Bronchial epithelial cell (primary cell): ENCODE measurements at places on chromosomes 6 and 20. TPM values are rescaled to one million over a fixed set of nuclear protein-coding genes. Genes with fewer than 3 reads are reported as not detected.

Gene ZC2HC1B
- not detected in 2 replicates for total RNA-seq

Gene MRPL14
- total RNA-seq = 66.3 and 90.0 TPM in 2 replicates

Gene PEDS1
- total RNA-seq = 9.7 and 16.9 TPM in 2 replicates

Gene GNAS-AS1
- 0.13 and 1.3 TPM in 2 replicates for total RNA-seq

Gene MEI4
- not detected in 2 replicates for total RNA-seq

Gene ECT2L
- 0.13 TPM in 1 of 2 replicates, not detected in the other for total RNA-seq

Gene COL19A1
- not detected in 2 replicates for total RNA-seq

Gene ARG1
- not detected in 2 replicates for total RNA-seq

Gene KCNG1
- 90.6 and 91.1 TPM in 2 replicates for total RNA-seq

Gene GNMT
- total RNA-seq = 0.26 TPM in 1 of 2 replicates, not detected in the other

Gene C6orf58
- not detected in 2 replicates for total RNA-seq

Gene SPATS1
- not detected in 2 replicates for total RNA-seq

Gene OR2H2
- not detected in 2 replicates for total RNA-seq

Gene TMEM244
- not detected in 2 replicates for total RNA-seq

Gene SNAP91
- total RNA-seq = under 0.01 TPM in 1 of 2 replicates, not detected in the other

Gene SMPDL3A
- 6.0 and 7.4 TPM in 2 replicates for total RNA-seq

Gene SOBP
- total RNA-seq = 0.26 and 0.38 TPM in 2 replicates

Gene MYCT1
- total RNA-seq = 0.13 and 0.53 TPM in 2 replicates

Gene GCNT2
- 10.3 and 15.5 TPM in 2 replicates for total RNA-seq

Gene BCAS4
- 5.5 and 12.2 TPM in 2 replicates for total RNA-seq

Gene SH3BGRL2
- total RNA-seq = 15.0 and 30.6 TPM in 2 replicates

Gene HSPA12B
- total RNA-seq = not detected in 2 replicates

Gene KHDC1L
- not detected in 2 replicates for total RNA-seq

Gene CD40
- 4.7 and 6.5 TPM in 2 replicates for total RNA-seq

Gene ETV7
- total RNA-seq = 0.13 TPM in 1 of 2 replicates, not detected in the other

Gene CTCFL
- total RNA-seq = not detected in 2 replicates

Gene SSTR4
- not detected in 2 replicates for total RNA-seq

Gene DEFB124
- total RNA-seq = not detected in 2 replicates

Gene FAM162B
- not detected in 2 replicates for total RNA-seq

Gene NAA20
- total RNA-seq = 111 and 114 TPM in 2 replicates

Gene LY6G5C
- total RNA-seq = 0.13 TPM in 1 of 2 replicates, not detected in the other

Gene GMPR
- total RNA-seq = 0.26 and 0.53 TPM in 2 replicates

Gene PLEKHG1
- 10.5 and 26.2 TPM in 2 replicates for total RNA-seq

Gene ZNF831
- total RNA-seq = not detected in 2 replicates

Gene CD83
- 0.53 and 1.0 TPM in 2 replicates for total RNA-seq

Gene ESR1
- under 0.01 and 0.13 TPM in 2 replicates for total RNA-seq

Gene TP53INP2
- 0.53 and 2.8 TPM in 2 replicates for total RNA-seq

Gene BPIFB4
- total RNA-seq = not detected in 2 replicates

Gene MUC22
- total RNA-seq = under 0.01 TPM in 1 of 2 replicates, not detected in the other

Gene PCMTD2
- 19.0 and 26.9 TPM in 2 replicates for total RNA-seq

Gene MLN
- not detected in 2 replicates for total RNA-seq

Gene RBPJL
- not detected in 2 replicates for total RNA-seq

Gene PPIL4
- 19.7 and 26.2 TPM in 2 replicates for total RNA-seq

Gene PROKR2
- total RNA-seq = not detected in 2 replicates

Gene GTF3C6
- total RNA-seq = 38.7 and 49.5 TPM in 2 replicates

Gene BTNL2
- total RNA-seq = 0.13 and 0.26 TPM in 2 replicates

Gene GLP1R
- total RNA-seq = not detected in 2 replicates

Gene PPT2
- 5.8 and 38.5 TPM in 2 replicates for total RNA-seq

Gene THEMIS
- total RNA-seq = not detected in 2 replicates

Gene CAGE1
- total RNA-seq = 0.13 TPM in 1 of 2 replicates, not detected in the other

Gene MED23
- total RNA-seq = 19.5 and 20.1 TPM in 2 replicates

Gene RBL1
- 2.7 and 3.2 TPM in 2 replicates for total RNA-seq

Gene HAO1
- not detected in 2 replicates for total RNA-seq

Gene ID1
- total RNA-seq = 426 and 930 TPM in 2 replicates

Gene ADGRB3
- total RNA-seq = not detected in 2 replicates

Gene GHRH
- not detected in 2 replicates for total RNA-seq
